ENCODE measurements at places on chromosomes 6 and 20.

DNA sequence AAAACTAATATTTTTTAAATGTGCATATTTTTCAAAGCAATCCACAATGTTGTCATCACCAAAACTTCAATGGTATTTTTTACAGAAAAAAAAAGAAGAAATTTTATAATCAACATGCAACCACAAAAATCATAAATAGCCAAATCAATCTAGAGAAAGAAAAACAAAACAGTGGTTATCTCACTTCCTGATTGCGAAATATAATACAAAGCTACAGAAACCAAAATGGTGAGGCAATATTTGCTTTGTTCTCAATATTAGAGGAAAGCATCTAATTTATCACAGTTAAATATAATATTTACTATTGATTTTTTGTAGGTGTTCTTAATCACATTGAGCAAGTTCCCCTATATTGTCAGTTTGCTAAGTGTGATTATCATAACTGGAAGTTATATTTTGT is 720.7 kb upstream of the ADGRB3 start:
- H3K27me3 ChIP-seq = no peaks in the 10 kb centered on the region
- no peak overlapping the region for H3K4me3 ChIP-seq
- no peak for DNase-seq
- H3K27ac ChIP-seq = no peak overlapping the region
- H3K36me3 ChIP-seq = no peaks in the 10 kb centered on the region

DNA sequence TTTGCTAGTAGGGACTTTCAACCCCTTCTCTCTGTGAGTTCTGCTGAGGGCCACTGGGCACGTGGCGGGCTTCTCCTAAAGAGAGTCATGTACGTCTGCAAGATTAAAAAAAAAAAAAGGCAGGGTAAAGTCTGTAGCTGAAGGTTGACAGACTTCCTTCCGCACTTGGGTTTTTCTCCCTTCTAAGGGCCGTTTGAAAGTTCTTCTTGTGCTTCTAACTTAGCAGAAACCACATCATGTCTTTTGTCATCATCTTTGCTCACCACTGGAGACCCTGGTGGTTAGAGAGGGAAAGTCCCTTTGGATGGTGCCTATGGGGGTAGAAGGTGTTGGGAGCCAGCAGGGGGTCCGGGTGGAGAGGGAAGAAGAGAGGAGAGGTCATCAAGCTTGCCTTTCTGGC is 31.4 kb downstream of the PRDM1 start:
- H3K4me3 ChIP-seq = no peak overlapping the region
- H3K4me1 ChIP-seq = peaks cover 56% of the 10 kb centered on the region
- peak; percentile 88 for DNase-seq
- peak overlapping the region; percentile 74 for H3K27ac ChIP-seq
- no peaks in the 10 kb centered on the region for H3K27me3 ChIP-seq

DNA sequence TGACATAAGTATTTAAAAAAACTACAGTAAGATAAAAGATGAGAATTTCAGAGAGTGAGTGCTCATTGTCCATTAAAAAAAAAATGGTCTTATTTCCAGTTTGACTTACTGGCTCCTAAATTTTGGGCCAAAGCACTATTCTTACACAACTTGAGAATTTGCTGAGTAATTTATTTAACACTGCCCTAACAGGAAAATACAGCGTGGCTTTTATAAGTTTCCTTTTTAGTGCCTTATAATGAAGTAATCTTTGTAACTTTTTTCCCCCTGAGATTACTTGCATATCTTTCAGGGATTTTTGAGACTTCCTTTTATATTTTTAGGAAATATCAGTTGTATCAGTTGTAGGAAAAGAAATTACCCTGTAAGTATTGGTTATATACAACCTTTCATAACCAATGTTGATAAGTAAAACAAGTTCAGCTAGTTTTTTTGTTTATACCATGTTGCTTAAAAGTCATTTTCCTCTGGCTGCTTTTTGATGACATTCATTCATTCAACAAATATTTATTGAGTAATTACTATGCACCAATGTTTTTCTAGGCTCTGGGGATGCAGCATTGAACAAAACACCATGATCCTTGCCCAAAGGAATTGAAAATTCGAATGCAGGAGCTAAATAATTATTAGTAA is 106.4 kb upstream of the SGK1 start:
- no peaks in the 10 kb centered on the region for H3K27me3 ChIP-seq
- no peaks in the 10 kb centered on the region for H3K36me3 ChIP-seq
- H3K4me3 ChIP-seq = no peak overlapping the region
- H3K27ac ChIP-seq = no peak overlapping the region

GRCh38 chr20:21554376-21554890 is 40.6 kb upstream of the NKX2-2 start:
- DNase-seq = no peak
- H3K27ac ChIP-seq = no peak overlapping the region
- H3K4me3 ChIP-seq = no peak overlapping the region
- H3K27me3 ChIP-seq = no peaks in the 10 kb centered on the region
- H3K4me1 ChIP-seq = peaks cover 15% of the 10 kb centered on the region

- H3K36me3 ChIP-seq = no peaks in the 10 kb centered on the region
- peaks cover 9% of the 10 kb centered on the region for H3K4me1 ChIP-seq
- no peaks in the 10 kb centered on the region for H3K27me3 ChIP-seq
- H3K27ac ChIP-seq = no peak overlapping the region
- DNase-seq = no peak
Observed at GRCh38 chr20:1803061-1803931, 91.9 kb upstream of the SIRPA start.
